Left ventricle myocardium inferior (tissue), 1 donor: ENCODE measurements at places on chromosomes 13 and 19.

DNA sequence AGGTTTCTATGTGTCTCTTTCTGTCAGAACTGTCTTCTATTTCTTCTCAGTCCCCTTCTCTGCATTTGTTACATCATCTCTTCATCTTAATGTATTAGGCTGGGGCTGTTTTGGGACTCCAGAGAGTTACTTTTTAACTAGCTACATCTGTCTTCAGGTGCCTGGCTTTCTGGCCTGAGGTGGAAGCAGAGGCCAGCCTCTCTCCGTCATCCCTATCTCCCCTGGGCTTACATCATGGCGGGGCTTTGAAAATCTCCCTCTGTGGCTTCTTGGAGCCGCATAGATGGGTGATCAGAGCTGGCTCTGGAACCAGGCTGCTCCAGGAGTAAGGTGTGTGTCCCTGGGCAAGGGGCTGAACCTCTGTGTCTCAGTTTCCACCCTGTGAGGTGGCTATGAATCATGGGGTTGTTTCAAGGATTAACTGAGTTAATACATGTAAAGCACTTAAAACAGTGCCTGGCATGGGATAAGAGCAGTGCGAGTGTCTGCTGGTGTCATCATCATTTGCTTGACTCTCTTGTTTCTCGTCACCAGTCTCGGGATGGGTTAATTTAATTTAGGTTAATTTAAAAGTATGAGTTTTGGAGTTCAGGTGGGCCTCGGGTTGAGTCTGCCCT is 2.0 kb downstream of the EPN1 start:
- H3K27ac ChIP-seq = peak overlapping the region; percentile 97
- H3K27me3 ChIP-seq = no peaks in the 10 kb centered on the region
- H3K36me3 ChIP-seq = peaks cover 55% of the 10 kb centered on the region
- peak overlapping the region; percentile 93 for H3K4me3 ChIP-seq
- peaks cover 82% of the 10 kb centered on the region for H3K4me1 ChIP-seq
- DNase-seq = no peak

- DNase-seq = peak; percentile 33
- peak overlapping the region; percentile 82 for H3K4me3 ChIP-seq
- peak overlapping the region; percentile 4 for H3K27ac ChIP-seq
- H3K27me3 ChIP-seq = no peaks in the 10 kb centered on the region
Measured at GRCh38 chr13:52127783-52128702, 830 bp downstream of the NEK5 start.

GRCh38 chr19:1408300-1409203 is 1.2 kb downstream of the DAZAP1 start:
- peaks cover 66% of the 10 kb centered on the region for H3K4me1 ChIP-seq
- peaks cover 9% of the 10 kb centered on the region for H3K36me3 ChIP-seq
- H3K27me3 ChIP-seq = no peaks in the 10 kb centered on the region
- peak overlapping the region; percentile 96 for H3K27ac ChIP-seq

DNA sequence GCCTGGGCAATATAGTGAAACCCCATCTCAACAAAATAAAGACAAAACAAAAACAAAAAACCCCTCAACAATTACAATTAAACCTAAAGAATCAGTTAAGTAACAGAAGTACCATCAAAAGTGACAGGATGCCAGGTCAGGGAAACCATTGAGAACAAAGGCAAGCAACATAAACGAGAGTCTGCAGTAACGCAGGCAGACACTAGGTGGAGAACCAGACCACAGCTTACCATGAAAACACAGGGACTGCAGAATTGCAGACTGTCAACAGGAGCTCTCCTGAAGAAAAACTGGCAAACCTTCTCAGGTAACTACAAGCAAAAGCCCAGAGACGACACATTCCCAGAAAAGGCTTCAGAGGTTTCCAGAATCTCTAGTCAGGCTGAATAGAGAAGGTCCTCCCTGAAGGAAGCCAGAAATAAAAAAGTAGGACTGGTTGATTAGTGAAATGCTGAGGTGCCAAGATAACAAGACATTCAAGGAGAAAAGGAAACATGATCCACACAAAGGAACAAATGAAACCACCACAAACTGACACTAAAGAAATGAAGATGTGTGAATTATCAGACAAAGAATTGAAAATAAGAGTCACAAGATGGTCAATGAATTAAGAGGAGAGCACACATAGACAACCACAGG is 2.2 kb upstream of the ZNF665 start:
- no peak overlapping the region for H3K4me3 ChIP-seq
- no peaks in the 10 kb centered on the region for H3K27me3 ChIP-seq
- peaks cover 32% of the 10 kb centered on the region for H3K4me1 ChIP-seq
- no peak overlapping the region for H3K27ac ChIP-seq

- no peak for DNase-seq
- no peaks in the 10 kb centered on the region for H3K4me1 ChIP-seq
- no peaks in the 10 kb centered on the region for H3K36me3 ChIP-seq
- no peak overlapping the region for H3K27ac ChIP-seq
- no peaks in the 10 kb centered on the region for H3K27me3 ChIP-seq
Measured at GRCh38 chr13:91661692-91662490, 263.5 kb downstream of the GPC5 start.

- H3K36me3 ChIP-seq = peaks cover 17% of the 10 kb centered on the region
- H3K27ac ChIP-seq = peak overlapping the region; percentile 74
Measured at GRCh38 chr19:46372901-46373490, 26.1 kb downstream of the PPP5C start.

GRCh38 chr13:48000559-48001113 is 437 bp downstream of the SUCLA2 start:
- DNase-seq = no peak
- peaks cover 55% of the 10 kb centered on the region for H3K4me1 ChIP-seq
- no peaks in the 10 kb centered on the region for H3K27me3 ChIP-seq
- peaks cover 6% of the 10 kb centered on the region for H3K36me3 ChIP-seq
- peak overlapping the region; percentile 87 for H3K27ac ChIP-seq
- peak overlapping the region; percentile 88 for H3K4me3 ChIP-seq

- no peak for DNase-seq
- H3K36me3 ChIP-seq = no peaks in the 10 kb centered on the region
- H3K27me3 ChIP-seq = no peaks in the 10 kb centered on the region
- H3K4me1 ChIP-seq = no peaks in the 10 kb centered on the region
Measured at GRCh38 chr13:78169386-78169785, 250.8 kb upstream of the EDNRB start.

- no peaks in the 10 kb centered on the region for H3K27me3 ChIP-seq
- no peaks in the 10 kb centered on the region for H3K4me1 ChIP-seq
- no peaks in the 10 kb centered on the region for H3K36me3 ChIP-seq
- no peak overlapping the region for H3K27ac ChIP-seq
- no peak overlapping the region for H3K4me3 ChIP-seq
Measured at GRCh38 chr13:96684469-96684868, 309.8 kb downstream of the OXGR1 start.

- no peak overlapping the region for H3K4me3 ChIP-seq
- H3K36me3 ChIP-seq = no peaks in the 10 kb centered on the region
- H3K4me1 ChIP-seq = no peaks in the 10 kb centered on the region
- H3K27me3 ChIP-seq = no peaks in the 10 kb centered on the region
- peak overlapping the region; percentile 66 for H3K27ac ChIP-seq
Measured at GRCh38 chr13:79936368-79937136, 404.4 kb downstream of the SPRY2 start.

DNA sequence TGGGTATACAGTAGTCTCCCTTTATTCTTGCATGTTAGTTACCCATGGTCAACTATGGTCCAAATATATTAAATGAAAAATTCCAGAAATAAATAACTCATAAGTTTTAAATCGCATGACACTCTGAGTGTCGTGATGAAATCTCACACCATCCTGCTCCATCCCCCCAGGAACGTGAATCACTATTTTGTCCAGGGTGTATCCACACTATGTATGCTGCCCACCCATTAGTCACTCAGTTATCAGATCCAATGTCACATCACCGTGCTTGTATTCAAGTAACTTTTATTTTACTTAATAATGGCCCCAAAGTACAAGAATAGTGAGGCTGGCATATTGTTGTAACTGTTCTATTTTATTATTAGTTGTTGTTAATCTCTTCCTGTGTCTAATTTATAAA is 115.8 kb upstream of the SERP2 start:
- no peak overlapping the region for H3K4me3 ChIP-seq
- no peak overlapping the region for H3K27ac ChIP-seq
- no peaks in the 10 kb centered on the region for H3K27me3 ChIP-seq
- H3K36me3 ChIP-seq = no peaks in the 10 kb centered on the region
- peaks cover 25% of the 10 kb centered on the region for H3K4me1 ChIP-seq
- no peak for DNase-seq

- DNase-seq = no peak
- H3K27me3 ChIP-seq = peaks cover 56% of the 10 kb centered on the region
- H3K4me1 ChIP-seq = no peaks in the 10 kb centered on the region
- H3K36me3 ChIP-seq = no peaks in the 10 kb centered on the region
Measured at GRCh38 chr19:8686549-8686948, 12.0 kb downstream of the ACTL9 start.

GRCh38 chr19:21569494-21569865 is 64.1 kb downstream of the ZNF429 start:
- no peaks in the 10 kb centered on the region for H3K36me3 ChIP-seq
- H3K4me1 ChIP-seq = peaks cover 8% of the 10 kb centered on the region
- peak overlapping the region; percentile 79 for H3K27ac ChIP-seq
- peak; percentile 54 for DNase-seq
- peak overlapping the region; percentile 68 for H3K4me3 ChIP-seq
- no peaks in the 10 kb centered on the region for H3K27me3 ChIP-seq

GRCh38 chr19:964761-965694 is 19.1 kb upstream of the WDR18 start:
- H3K4me1 ChIP-seq = no peaks in the 10 kb centered on the region
- DNase-seq = no peak
- H3K36me3 ChIP-seq = peaks cover 47% of the 10 kb centered on the region
- H3K4me3 ChIP-seq = no peak overlapping the region

DNA sequence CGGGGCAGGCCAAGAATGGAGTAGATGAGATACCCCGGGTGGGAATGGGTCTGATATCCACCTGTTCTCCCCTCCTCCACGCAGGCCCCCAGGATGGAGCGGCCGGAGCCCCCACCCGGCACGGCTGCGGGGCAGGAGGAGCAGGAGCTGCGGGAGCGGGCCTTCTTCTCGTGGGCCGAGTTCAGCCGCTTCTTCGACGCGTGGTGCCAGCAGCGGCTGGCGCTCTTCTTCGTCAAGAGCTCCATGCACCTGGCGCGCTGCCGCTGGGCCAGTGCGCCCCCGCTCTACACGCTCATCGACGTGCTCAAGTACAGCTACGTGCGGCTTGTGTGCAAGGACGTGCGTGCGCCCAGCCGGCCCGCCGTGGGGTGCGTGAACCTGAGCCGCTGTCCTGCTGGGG is 1.2 kb downstream of the ZSWIM9 start:
- peaks cover 24% of the 10 kb centered on the region for H3K4me1 ChIP-seq
- no peaks in the 10 kb centered on the region for H3K27me3 ChIP-seq
- no peak overlapping the region for H3K27ac ChIP-seq
- H3K4me3 ChIP-seq = peak overlapping the region; percentile 95
- no peak for DNase-seq

DNA sequence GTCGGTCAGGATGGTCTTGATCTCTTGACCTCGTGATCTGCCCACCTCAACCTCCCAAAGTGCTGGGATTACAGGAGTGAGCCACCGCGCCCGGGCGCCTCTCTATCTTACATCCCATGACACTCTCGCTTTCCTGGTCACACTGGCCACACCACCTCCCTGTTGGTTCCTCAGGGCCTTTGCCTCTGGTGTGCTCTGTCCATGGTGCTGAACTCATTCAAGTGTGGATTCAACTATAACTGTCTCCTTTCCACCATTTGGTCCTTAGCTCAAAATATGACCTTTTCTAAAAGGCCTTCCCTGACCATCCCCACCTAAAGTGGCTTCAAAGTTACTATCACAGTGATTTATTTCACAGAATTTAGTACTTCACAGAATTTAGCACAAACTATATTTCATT is 3.7 kb upstream of the SMIM17 start:
- DNase-seq = no peak
- H3K27me3 ChIP-seq = peaks cover 24% of the 10 kb centered on the region
- H3K27ac ChIP-seq = no peak overlapping the region
- H3K4me1 ChIP-seq = no peaks in the 10 kb centered on the region

- H3K4me1 ChIP-seq = peaks cover 4% of the 10 kb centered on the region
- no peaks in the 10 kb centered on the region for H3K27me3 ChIP-seq
- H3K27ac ChIP-seq = no peak overlapping the region
- peaks cover 30% of the 10 kb centered on the region for H3K36me3 ChIP-seq
Measured at GRCh38 chr19:52716522-52716921, 18.3 kb downstream of the ZNF611 start.

GRCh38 chr19:2305452-2306280 is 2.3 kb downstream of the LINGO3 start:
- peaks cover 14% of the 10 kb centered on the region for H3K4me1 ChIP-seq
- DNase-seq = no peak
- H3K4me3 ChIP-seq = no peak overlapping the region
- no peaks in the 10 kb centered on the region for H3K36me3 ChIP-seq
- H3K27me3 ChIP-seq = peaks cover 86% of the 10 kb centered on the region

- H3K27me3 ChIP-seq = no peaks in the 10 kb centered on the region
- H3K4me1 ChIP-seq = peaks cover 30% of the 10 kb centered on the region
- H3K27ac ChIP-seq = peak overlapping the region; percentile 14
- H3K36me3 ChIP-seq = peaks cover 53% of the 10 kb centered on the region
- no peak for DNase-seq
Measured at GRCh38 chr19:55091955-55092354, 16.3 kb downstream of the EPS8L1 start.

GRCh38 chr13:65054277-65054676 is 2175.9 kb downstream of the PCDH9 start:
- no peaks in the 10 kb centered on the region for H3K4me1 ChIP-seq
- no peaks in the 10 kb centered on the region for H3K36me3 ChIP-seq
- no peak for DNase-seq
- no peak overlapping the region for H3K27ac ChIP-seq
- no peaks in the 10 kb centered on the region for H3K27me3 ChIP-seq

DNA sequence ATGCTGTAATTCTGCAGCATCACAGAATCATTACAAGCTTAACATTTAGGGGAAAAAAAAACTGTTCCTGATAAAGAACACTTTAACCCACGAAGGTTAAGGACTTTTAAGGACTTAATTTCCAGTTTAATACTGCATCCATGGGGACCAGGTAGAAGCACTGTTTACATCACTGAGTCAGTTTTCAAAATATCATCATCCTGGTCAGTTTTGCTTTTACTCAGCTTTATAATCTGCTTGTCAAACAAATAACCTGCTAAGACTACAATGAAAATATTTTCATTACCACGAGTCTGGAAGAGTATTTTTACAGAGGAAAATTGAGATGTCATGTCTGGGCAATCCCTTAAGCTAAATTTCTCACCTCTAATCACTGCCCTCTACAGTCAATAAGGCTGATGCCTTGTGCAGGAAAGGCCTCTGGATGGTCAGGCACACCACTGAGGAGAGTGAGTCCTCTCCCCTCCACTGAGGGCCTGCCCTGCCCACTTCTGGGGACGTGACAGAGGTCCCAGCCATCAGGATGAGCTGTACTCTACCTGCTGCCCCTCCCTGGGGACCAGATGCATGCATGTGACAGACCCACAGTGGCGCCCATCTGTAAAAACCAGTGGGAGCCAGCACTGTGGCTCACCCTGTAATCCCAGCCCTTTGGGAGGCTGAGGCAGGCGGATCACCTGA is 31.0 kb downstream of the FOXO1 start:
- H3K4me1 ChIP-seq = peaks cover 69% of the 10 kb centered on the region
- DNase-seq = no peak
- no peak overlapping the region for H3K4me3 ChIP-seq
- H3K27ac ChIP-seq = no peak overlapping the region
